Right cardiac atrium (tissue), 5 donors: ENCODE measurements at places on chromosomes 3 and 15. TPM values are rescaled to one million over a fixed set of nuclear protein-coding genes. Genes with fewer than 3 reads are reported as not detected.

PSTPIP1 gene
- 1.9 TPM for polyA plus RNA-seq

RPL32 gene
- polyA plus RNA-seq = 1,539 TPM

MEX3B gene
- polyA plus RNA-seq = 1.3 TPM

RPUSD2 gene
- polyA plus RNA-seq = 7.6 TPM

SV2B gene
- 0.34 TPM for polyA plus RNA-seq

VGLL3 gene
- 2.2 TPM for polyA plus RNA-seq

RAD51 gene
- 0.25 TPM for polyA plus RNA-seq

ZCWPW2 gene
- polyA plus RNA-seq = 2.4 TPM

DNA sequence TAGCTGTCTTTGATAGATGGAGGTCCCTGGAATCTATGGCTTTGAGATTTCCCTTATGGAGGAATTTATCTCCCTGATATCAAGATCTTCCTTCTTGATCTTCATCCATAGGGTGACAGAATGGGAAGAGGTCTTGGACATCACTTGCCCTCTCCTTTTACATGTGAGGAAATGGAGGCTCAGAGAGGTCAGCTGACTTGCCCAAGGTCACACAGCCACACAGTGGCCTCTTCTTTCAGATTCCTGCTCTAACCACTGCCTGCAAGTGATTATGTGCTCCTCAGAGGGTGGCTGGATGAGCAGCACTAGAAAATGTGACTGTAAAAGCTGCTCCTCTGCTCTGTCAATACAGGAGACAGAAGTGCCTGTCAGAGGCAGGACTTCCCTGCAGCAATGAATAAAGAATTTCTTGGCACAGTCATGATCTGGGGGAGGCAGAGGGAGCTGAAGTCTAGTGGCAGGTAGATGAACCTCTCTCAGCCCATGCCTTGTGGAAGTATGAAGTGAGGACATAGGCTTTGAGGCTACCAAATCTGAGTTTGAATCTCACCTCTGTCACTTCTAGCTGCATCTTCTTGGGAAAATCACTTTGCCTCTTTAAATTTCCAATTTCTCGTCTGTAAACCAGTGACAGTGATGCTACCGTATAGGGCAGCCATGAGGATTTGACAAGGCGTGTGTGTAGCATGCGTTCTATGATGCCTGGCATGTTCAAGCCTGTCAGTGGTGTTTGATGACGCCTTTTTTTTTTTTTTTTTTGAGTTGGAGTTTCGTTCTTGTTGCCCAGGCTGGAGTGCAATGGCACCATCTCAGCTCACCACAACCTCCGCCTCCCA is 12.0 kb downstream of the SSUH2 start:
- no peak for DNase-seq

DNA sequence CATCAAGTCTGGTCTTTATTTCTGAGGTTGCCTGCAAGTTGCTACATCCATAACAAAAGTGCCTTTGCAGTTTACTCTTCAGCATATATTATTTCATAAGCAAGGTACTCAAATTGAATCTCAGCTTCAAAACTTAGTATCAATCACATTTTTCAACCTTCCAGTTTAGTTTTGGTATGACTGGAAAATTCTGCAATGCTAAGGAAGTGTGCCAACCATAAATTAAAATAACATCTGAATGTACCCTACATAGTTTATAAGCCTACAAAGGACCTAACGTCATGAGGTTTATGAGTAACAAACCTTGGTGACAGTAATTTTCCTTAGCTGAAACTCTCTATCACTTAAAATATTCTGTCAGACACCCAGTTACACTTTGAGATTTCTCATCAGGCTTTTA is 62.8 kb downstream of the THBS1 start:
- DNase-seq = no peak

DNA sequence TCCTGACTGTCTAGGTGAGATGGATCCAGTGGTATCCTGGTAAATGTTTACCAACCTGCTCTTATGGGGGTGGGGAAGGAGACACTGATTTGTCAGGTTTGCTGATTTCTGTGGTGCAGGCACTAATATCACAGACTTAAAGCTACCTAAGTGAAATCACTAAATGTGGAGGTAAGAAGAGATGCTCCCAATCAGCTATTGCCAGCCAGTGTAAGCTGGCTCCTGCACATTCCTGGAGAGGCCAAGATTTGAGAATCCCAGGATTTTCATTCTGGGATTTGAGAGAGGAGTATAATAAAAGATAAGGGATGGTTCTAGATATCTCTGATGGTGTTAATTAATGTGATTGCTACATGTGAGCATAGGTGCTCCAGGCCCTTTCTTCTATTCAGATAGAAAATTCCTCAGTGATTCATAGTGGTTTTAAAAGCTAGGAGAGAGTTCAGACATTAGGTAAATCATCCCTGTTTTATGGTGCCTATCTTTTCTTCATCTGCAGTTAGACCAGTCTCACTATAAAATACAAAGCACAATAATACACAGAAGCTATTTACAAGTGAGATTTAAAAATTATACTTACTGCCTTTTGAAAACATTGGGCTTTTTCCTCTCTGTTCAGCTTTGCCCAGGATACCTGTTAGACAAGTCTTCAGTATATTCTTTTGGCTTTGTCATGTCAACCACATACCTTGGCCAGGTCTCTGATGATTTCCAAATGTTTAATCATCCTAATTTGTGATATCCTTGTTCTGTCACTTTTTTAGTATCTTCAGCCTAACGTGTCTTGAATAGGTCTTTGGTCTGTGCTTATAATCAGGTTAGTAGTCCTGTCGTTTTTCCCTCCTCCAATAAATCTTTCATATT is 90.9 kb downstream of the MBNL1 start:
- DNase-seq = no peak

DNA sequence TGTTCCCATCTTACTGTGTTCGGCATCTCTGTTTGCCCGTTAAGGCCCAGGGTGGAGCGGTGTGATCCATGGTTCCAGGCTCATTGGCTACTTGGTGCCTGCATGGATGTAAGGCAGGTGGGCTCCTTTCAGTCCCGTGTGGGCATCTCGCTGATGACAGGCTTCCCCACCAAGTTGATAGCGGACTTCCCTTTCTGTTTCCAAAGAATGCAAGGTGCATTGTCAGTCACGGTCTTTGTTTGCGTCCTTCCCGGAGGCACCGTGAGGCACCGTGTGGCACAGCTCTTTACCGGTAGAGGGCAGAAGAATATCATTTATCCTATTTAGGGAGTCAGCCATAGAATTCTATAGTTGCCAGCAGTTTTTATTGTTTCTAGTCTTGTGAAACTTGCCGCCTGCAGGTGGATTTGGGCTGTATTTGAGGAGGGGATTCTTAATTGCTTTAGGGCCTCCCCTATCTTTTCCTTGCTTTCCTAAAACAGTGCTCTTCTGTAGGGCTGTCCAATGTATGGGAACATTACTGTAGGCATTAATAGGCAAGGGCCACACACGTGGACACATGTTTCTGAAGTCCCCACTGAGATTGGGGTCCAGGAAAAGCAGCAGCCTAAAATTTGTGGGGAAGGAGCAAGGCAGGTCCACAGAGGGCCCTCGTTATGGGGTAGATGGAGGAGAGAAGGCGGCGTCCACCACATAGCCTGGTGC is 244.1 kb downstream of the SLCO3A1 start:
- DNase-seq = no peak

DNA sequence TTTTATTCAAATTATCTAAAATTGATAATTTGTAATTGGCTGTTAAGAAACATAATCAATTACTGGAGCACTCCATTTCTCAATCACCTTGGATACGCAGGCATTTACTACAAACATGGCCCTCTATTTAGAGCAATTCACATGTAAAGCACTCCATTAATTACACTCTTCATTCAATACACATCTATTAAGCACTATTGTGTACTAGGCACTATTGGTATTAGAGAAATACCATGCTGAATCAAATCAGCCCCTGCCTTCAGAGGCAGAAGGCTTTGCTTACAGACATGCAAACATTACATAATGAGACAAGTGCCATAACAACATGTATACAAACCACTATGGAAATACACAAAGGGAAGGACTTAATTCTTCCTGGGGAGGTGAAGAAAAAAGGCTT is 69.1 kb downstream of the PEAK1 start:
- no peak for DNase-seq

GRCh38 chr3:170410428-170411029 is 8.1 kb upstream of the CLDN11 start:
- no peak for DNase-seq

DNA sequence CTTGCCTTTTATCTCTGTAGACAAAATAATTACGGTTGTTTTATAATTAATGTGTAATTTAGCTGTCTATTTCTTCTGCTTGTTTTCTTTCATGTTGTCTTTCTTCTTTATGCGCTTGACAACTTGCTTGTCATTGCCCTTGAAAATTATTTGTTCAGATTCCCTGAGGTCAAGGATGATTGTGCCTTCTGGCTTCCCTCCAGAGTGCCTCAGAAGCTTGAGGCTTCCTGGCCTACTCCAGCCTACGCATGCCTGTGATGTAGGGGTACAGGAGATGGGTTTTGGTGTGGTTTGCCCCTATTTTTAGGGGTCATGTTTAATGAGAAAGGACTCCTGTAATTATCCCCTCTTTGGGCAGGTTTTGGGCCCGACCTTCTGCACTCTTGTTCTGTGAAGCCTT is 231.5 kb downstream of the SV2B start:
- no peak for DNase-seq

GRCh38 chr15:95174301-95175259 is 943.2 kb downstream of the MCTP2 start:
- no peak for DNase-seq

DNA sequence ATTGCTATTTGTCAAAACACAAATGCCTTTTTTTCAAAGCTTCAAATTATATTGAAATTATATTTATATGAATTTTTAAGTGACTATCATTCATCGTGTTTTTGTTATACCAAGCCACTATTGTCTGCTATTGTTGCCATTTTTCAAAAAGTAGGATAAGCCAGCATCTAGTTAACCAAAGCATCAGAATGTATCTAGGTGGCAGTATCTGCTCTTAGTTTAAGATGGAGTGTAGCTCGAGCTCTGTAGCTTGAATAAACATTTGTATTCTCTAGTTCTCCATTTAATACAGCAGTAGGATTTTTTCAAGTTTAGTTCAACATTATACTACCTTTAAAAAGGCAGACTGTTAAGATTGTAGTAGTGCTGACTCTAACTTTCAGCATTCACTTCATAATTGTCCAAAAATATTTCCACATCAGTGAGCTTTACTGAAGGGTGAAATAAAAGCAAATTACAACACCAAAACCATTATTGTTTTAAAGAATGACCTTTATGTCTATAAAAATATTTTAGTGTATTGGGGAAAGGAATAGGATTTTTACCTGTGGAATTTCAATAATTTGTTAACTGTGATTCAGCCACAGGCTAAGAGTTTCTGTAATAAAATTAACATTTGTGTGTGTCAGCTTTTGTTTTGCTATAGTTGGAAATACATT is 19.6 kb upstream of the C15orf61 start:
- DNase-seq = no peak

- DNase-seq = no peak
Observed at GRCh38 chr15:65401611-65402240, 21.0 kb downstream of the IGDCC4 start.

DNA sequence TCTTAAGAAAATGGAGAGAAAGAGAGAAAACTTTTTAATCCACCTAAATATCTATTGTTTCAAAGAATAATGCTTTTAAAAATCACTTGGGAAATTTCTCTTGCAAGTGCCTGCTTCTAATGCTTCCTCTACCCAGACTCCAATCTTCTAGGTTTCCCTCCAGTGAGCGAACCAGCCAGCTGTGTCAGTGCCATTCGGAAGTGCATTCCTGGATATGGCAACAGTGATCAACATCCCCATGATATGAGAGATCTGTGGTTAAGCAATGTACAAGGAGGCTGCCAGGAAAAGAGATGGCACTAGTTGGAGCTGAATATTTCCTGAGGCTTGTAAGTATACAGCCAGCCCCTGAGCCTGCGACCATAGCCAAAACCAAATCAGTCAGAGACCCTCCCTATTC is 53.3 kb upstream of the KCNMB2 start:
- DNase-seq = no peak

DNA sequence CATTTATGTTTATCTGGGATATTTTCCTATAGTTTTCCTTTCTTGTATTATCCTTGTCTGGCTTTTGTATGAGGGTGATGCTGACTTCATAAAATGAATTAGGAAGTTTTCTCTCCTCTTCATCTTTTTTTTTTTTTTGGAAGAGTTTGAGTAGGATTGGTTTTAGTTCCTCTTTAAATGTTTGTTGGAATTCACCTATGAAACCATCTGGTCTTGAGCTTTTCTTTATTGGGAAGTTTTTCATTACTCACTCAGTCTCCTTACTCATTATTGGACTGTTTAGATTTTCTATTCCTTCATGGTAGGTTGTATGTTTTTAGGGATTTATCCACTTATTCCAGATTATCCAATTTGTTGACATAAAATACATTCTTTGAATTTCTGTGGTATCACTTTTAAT is 18.7 kb upstream of the MASP1 start:
- no peak for DNase-seq

DNA sequence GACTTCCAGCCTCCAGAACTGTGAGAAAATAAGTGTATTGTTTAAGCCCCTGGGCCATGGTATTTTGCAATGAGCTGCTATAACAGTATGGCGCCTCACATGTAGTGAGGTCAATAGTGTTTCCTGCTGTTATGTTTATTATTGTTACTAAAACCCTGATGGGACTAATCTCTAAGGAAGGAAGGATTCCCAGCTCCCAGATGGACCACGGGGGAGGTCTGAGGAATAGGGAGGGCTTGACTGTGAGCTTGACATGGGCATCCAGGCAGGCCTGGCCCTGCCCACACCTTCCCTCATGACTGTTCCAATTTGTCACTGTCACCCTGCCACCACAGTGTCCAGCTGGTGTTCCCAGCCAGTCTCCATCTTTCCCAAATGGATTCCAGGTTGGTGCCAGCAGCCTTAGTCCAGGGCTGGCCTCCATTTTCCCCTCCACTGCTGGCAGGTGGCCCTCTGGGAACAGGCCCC is 14.5 kb upstream of the SLC41A3 start:
- no peak for DNase-seq

GRCh38 chr15:42157981-42158765 is 1.7 kb upstream of the PLA2G4F start:
- no peak for DNase-seq

DNA sequence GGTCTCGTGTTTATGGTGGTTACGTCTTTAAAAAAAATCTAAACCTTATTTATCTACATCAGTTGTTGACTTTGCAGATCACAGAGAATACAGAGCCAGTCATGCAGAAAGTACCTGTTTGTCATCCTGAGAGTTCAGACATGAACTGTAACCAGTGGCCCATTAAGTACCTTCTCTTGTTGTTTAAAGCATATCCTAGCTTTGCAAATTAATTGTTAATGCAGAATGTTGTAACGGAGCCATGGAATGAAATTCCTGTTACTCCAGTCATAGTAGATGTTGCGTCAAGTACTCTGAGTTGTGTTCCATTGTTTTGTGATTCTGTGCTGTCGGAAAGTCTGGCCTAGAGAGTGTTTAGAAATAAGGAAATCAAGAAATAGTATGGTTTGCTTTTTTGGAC is 205.2 kb downstream of the RBMS3 start:
- DNase-seq = no peak
